Activated naive CD4-positive, alpha-beta T cell treated with anti-CD3 and anti-CD28 coated beads, Interleukin-2, amount 50 U/mL, for 72 hours (primary cell): ENCODE measurements at places on chromosomes 12 and 14.

GRCh38 chr12:47819138-47819895 lies 386 bp downstream of the HDAC7 start:
- peak; percentile 57 for DNase-seq

DNA sequence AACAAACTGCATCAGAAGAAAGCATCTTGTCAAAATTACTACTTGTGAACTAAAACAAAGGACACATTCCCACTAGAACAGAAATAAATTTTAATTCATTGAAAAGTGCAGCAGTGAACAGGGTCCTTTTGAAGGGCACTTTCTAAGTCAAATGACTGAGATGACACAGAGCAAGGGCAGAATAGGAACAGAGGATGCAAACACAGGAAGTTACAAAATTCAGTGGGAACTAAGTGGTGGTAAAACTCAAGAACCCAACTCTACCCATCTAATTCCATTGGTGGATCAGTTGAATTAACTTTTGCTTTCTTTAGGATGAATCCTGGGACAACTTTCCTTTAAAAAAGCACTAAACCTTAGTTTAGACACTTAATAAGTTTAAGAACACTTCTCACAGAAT lies 45.8 kb downstream of the GNS start:
- DNase-seq, result no peak

DNA sequence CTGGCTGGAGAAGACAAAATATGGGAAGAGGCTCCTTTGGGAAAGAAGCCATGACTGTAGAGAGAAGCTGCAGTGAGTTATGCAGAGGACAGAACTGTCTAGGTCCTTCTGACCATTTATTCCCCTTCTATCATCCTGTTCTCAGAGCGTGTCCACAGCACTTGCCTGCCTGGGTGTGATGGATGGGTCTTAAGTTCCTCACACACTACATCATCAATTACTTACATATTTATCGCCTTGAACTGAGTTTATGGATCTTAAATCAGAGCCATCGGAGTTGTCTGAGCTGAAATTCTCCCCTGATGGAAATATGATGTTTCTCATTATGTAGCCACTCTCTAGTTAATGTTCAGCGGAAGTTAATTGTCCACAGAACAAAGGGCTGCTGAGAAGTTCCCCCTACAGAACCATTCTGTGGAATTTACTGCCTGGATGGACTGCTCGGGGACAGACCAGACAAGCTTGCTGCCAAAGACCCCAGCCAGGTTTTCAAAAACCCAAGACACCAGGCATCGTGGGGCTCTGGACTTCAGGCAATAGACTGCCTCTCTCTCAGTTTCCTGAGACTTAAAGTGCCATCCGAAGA lies 232.5 kb upstream of the NOS1 start:
- no peak for DNase-seq

- no peak for DNase-seq
Observed at GRCh38 chr12:130713581-130713991, 2.5 kb downstream of the RIMBP2 start.

DNA sequence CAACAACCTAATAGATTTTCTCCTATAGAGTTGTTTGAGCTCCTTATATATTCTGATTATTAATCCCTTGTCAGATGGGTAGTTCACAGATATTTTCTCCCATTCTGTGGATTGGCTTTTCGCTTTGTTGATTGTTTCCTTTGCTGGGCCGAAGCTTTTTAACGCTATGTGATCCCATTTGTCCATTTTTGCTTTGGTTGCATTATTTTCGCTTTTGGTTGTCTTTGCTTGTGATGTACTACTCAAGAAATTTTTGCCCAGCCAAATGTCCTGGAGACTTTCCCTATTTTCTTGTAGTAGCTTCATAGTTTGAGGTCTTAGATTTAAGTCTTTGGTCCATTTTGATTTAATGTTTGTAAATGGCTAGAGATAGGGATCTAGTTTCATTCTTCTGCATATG lies 258.4 kb upstream of the FAR2 start:
- no peak for DNase-seq

DNA sequence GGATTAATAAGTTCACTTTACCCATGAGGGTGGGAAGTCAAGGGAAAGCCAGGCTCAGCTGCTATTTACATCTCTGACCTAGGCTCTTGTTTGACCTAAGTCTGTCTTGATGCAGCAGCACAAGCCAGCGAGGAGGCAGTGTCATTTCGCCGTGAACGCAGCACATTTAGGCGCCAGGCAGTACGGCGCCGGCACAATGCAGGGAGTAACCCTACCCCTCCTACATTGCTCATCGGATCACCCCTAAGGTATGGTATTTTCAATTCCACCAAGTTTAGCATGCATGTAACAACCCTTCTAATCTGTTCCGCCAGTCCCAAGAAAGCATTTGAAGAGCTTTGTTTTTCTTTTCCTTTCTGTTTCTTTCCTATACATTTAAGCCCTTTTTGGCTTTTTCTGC lies 81.2 kb downstream of the PCNX1 start:
- DNase-seq, result no peak

DNA sequence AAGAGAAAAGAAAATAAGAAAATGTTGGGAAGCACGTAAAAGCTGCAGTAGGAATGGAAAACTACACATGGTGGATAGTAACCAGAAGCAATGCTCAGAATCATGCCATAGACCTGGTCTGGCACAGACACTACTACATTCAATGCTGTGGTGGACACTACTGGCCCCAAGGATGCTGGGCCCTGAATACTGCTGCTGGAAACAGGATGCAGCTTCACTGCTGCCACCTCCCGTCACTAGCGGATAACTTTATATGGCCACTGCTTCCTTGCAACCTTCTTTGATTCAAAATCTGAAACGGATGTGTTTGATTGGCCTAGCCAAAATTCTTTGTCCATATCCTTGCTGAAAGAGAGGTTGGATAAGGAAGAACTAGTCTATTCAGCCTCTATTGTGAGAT lies 30.7 kb downstream of the ADCY6 start:
- no peak for DNase-seq

- DNase-seq, result no peak
Observed at GRCh38 chr12:82207556-82207955, 150.6 kb downstream of the CCDC59 start.

DNA sequence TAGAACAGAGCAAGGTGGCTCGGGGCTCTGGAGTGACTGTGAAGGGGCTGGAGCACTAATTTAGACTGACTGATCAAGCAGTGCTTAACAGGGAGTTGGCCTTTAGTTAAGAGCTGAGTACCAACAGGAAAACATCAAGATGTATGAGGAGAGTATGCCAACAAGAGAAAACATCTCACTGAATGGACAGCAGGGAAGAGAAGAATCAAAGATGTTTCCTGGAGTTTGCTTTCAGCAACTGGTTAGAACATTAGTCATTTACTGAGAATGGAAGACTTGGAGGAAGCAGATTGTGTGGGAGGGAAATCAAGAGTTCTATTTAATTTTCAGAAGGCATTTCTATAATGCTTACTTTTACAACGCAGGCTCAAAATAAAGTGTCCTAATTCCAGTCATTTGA lies 259.3 kb downstream of the ADAMTS20 start:
- no peak for DNase-seq

GRCh38 chr12:5969156-5969973 lies 24.3 kb upstream of the ANO2 start:
- DNase-seq, result no peak

DNA sequence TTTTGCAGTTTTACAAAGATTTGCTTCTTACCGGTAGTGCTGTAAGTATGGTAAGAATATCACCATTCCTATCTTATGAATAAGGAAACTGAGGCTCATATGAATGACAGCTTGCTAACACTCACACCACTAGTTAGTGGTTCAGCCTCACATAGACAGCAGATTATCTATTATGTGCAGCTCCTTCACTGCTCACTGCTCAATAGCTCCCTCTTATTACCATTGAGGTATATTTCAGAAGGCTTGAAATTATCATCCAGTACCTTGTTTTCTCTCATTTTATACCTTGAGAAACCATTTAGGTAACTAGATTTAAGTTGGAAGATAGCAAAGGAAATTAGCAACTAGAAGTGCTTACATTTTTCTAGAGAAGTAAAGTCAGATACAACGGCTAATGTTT lies 15.5 kb downstream of the RIC8B start:
- no peak for DNase-seq

DNA sequence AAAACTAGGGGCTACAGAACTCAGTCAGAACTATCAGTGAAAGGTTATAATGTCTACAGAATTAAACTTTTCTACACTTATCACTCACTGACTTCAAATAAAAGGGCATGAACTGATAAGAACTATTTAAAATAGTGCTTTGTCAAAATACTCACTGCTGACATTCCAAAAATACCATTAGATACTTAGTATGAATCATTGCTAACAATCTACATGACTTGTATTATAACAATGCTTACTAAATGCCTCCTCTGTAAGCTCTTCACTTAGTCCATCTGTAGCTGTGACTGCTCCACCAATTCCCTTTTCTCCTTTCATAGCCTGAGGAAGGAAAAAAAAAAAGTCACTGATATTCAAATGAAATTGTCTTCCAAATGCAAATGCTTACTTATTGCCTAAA lies 17.0 kb downstream of the NFYB start:
- no peak for DNase-seq

DNA sequence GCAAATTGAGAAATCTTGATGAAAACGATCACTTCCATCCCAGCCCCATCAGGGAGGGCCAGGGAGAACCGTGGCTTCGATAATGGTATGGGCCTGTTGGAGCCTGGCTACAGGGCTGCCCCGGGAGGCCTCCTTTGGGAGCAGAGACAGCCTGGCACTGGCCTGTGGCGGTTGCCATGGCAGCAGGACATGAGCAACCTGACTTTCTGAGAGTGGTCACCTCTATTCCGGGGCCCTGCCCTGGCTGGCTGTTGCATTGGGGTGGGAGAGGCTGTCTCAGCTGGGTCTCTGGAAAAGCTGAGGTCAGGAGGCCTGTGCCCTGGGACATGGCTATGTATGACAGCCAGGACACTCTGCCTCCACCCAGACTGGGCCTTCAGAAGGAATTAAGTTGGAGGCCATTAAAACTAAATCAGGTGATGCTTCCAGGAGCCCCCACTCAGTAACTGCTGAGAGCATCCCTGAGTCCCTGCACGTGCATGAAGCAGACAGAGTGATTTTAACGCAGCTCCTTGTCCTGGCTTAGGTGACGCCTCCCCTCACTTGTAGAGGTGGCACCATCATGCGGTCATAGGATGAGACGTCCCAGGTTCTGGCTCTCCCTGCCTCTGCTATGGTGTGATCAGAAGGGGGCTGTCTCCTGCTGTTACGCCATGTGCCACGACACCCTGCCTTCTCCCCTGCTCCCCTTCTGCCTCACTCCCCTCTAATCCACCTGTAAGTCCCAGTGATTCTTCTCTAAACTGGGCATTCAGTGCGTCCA lies 126.3 kb downstream of the SLC25A47 start:
- no peak for DNase-seq

DNA sequence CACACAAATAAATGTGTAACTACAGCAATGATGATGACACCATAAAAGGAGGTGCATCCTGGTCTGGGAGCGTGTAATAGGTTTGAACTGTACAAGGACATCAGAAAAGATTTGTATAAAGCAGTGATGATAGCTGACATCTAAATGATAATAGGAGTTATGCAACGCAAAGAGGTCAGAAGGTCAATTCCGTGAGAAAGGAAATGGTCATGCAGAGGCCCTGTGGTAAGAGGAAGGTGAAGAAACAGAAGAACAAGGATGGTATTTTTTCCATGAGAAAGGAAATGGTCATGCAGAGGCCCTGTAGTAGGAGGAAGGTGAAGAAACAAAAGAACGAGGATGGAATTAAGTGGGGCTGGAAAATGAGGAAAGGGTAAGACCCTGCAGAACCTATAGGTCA lies 106.7 kb upstream of the TMPO start:
- no peak for DNase-seq

DNA sequence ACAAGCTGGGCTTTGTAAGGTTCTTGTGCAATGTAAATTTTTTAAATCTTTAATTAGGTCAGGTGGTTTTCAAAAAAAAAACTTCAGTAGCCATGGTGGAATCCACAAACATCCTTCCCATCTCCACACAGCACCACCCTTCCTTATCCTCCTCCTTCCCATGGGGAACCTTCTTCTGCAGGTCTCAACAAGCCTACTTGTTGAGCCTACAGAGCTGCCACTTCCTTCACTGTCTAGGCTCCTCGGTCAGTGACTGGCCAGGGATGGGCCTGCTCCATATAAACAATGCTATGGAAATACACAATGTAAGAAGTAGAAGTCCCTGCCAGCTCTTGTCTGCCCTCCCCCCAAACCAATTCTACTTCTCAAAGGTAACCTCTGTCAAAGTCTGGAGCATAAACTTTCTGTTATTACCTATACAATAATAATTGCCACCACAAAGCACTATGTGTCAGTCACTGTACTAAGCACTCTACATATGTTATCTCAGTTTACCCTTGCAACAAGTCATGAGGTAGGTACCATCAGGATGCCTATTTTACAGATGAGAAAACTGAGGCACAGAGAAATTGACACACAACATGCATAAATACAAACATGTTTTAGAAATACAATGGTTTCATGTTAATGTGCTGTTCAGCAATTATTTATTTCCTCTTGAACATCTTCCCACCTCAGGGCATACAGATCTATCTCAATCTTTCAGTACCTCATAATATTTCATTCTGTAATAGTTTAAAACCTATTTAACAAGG lies 17.4 kb downstream of the LIMA1 start:
- no peak for DNase-seq

DNA sequence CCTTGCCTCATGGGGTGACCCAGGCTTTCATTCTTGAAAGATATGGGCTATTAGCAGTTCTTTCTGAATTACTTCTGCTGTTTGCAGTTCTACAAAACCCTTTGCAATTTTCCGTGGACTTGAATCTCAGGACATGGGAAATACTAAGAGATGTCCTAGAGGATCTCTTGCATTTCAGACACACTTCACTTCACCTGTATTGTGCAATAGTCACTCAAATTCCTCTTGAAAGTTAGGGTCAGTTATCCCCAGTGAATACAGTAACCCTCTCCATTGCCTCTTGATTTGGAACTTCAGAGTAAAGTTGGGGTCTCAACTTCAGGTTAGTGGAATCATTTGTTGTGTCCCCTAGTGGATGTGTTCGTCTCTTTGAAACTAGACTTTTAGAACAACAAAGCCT lies 31.8 kb downstream of the YLPM1 start:
- no peak for DNase-seq

- DNase-seq, result peak; percentile 39
Observed at GRCh38 chr14:96039633-96040311, 610 bp downstream of the C14orf132 start.

DNA sequence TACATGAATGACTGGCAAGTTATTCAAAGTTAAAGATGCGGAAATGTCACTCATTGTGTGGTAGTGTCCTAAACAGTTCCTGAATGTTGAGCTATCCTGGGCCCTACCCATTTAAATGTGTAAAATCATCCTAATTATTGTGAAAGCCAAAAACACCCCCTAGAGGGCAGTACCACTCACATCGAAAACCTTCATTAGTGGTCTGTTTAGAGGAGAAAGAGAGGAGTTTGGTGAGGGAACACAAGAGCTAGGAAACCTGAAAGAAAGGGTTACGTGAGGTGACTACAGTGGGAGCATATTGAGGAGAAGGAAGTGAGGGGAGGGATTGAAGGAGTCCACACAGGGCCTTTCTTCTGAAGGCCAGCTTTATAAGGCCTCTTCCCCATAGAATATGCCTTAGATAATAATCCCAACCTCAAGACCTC lies 2.5 kb upstream of the TEP1 start:
- DNase-seq, result peak; percentile 29

- no peak for DNase-seq
Observed at GRCh38 chr12:28104316-28104715, 85.9 kb upstream of the CCDC91 start.
